ENCODE measurements at places on chromosomes 16 and 17.

DNA sequence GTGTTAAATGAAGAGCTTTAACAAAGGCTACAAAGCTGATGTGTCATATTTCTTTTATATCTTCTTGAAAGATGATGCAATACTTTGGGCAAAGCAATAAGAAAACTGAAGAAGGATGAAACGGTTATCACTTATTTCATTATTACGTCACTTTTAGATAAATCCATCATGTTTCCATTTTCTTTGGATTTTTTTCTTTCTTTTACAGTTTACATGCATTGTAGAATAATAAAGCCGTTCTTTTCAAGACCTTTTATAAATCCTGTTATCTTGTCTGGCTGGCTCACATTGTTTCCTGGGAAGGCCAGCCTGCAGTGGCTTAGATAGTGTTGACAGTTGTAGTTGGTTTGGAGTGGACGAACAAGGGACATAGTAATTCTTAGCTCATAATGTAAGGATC lies 28.9 kb downstream of the TANC2 start:
- DNase-seq: no peak

- no peak for DNase-seq
These were observed 34.4 kb upstream of the ZNF750 start for GRCh38 chr17:82874011-82874835.

DNA sequence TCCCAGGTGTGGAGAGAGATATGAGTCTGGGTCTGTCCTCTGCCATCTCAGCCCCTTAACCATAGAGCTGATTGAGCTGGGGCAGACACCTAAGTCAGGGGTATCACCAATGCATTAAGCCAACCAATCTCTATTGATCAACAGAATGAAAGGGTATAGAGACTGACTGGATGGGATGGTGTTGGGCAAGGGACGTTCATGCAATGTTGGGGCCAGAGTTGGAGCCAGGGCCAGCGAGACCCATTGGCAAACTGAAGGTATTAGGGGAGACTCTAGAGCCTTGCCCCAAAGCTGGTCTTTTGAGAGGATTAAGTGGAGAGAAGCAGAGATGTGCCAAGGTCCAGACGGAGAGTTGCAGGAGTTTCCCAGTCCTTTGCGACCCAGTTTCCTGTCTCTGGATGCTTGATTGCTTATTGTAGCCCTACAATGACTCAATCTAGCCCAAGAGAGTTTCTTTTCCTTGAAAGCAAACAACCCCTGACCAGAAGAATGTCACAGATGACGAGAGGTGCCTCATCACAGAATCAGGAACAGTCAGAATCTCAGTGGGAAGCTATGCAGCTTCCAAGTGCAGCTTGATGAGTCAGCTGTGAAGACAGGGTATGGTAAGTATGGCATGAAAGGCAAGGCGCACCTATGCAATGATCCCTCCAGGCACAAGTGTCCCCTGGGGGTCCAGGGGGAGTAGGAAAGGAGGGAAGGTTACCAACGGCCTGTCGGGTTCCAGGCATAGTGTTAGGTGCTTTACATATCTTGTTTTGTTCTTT lies 137.2 kb downstream of the UTP18 start:
- DNase-seq: no peak

DNA sequence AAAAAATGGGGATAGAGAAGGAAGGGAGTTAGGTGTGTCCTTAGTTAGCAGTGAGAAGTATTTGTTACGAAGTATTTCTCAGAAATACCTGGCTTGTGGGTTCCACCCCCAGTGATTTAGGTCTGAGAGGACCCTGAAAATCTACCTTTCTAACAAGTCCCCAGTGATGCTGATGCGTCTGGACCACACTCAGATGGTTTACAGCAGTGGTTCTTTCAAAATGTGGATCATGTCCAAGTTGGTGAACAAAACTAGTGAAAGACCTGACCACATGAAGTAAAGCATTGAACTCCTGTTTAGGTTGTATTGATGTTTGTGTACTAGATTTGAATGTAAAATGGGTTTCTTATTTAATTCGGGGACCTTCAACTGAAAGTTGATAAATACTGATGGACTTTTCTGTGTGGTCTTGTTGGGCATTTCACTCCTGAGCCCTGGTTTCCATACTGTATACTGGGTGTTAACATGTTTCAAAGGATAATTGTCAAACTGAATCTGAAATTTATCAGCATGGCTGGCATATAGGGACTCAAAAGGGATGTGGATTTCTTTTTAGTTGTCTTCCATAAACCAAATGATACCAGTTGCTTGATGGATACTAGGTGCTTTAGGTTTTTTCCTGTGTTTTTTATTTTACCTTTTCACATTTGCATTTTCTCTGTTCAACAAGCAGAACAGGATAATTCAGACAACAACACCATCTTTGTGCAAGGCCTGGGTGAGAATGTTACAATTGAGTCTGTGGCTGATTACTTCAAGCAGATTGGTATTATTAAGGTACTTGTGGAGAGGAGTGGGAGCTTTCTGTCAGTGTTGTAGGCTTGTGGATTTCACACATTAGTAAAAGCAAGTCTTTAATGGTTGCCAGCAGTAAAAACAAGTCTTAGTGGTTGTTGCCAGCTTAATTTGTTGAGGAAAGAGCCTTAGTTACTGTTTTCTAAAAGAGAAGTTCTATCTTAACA lies 8.8 kb downstream of the FUS start:
- DNase-seq: no peak
